Stimulated activated CD4-positive, alpha-beta T cell treated with anti-CD3 and anti-CD28 coated beads, Interleukin-15, amount 100 ng/mL, for 24 hours (primary cell): ENCODE measurements at places on chromosomes 12 and 14.

DNA sequence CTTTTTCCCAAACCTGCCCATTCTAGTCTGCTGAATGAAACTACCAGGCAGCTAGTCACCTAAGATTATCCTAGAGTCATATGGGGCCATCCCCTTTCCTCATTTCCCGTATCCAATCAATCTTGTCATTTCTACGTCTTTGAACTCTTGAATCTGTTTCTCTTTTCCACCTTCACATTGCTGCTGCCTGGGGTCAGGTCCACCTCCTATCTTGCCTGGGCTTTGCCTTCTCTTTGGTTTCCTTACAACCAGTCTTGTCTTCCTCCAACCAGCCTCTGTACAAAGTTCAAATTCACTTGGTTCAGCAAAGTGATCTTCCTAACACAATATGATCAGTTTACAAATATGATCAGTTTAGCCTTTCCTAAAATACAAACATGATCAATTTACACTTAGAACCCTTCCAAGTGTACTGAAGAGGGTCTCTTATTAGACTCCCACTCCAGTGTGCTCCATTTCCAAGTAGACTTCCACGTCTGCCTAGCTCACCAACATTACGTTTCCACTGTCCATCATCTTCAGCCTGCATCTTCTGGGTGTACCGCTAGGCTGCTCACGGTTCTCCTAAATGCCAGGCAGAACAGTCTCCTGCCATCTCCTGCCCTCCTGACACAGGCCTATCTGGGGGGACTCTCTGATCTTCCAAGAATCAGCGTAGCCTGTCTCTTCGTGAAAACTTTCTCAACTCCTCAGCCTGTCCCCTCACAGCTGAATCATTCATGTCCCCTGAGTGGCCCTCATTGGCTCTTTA is 4.1 kb upstream of the ACVR1B start:
- no peak for DNase-seq

GRCh38 chr12:116600959-116601918 is 42.1 kb downstream of the MAP1LC3B2 start:
- DNase-seq, result peak; percentile 23

GRCh38 chr12:66799551-66799950 is 120.7 kb upstream of the GRIP1 start:
- DNase-seq, result no peak

GRCh38 chr12:112175361-112176155 is 50.2 kb downstream of the TRAFD1 start:
- DNase-seq, result no peak

DNA sequence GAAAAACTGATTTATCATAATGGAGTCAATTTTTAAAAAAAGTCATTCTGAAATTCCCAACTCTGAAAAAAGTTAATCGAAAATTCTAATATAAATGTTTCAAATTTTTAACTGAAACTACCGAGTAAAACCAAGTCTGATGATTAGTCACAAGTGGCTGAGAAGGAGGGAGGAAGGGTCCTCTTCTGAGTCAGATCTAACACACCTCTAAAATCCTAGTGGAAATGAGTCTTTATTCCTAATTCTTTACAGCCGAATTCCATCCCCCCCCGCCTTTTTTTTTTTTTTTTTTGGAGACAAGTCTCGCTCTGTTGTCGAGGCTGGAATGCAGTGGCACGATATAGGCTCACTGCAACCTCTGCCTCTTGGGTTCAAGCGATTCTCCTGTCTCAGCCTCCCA is 37.9 kb downstream of the RAD9B start:
- no peak for DNase-seq

GRCh38 chr14:51295646-51296263 is 55.7 kb downstream of the TMX1 start:
- DNase-seq, result no peak

- DNase-seq, result no peak
These were observed 101.7 kb downstream of the CIT start for GRCh38 chr12:119775246-119775895.

GRCh38 chr12:28110329-28110728 is 79.9 kb upstream of the CCDC91 start:
- DNase-seq, result no peak

GRCh38 chr14:22559041-22559440 is 30.0 kb downstream of the DAD1 start:
- no peak for DNase-seq

GRCh38 chr14:38207377-38207735 is 348 bp upstream of the SSTR1 start:
- no peak for DNase-seq

GRCh38 chr14:68349900-68350629 is 442.8 kb downstream of the ZFP36L1 start:
- DNase-seq, result no peak

DNA sequence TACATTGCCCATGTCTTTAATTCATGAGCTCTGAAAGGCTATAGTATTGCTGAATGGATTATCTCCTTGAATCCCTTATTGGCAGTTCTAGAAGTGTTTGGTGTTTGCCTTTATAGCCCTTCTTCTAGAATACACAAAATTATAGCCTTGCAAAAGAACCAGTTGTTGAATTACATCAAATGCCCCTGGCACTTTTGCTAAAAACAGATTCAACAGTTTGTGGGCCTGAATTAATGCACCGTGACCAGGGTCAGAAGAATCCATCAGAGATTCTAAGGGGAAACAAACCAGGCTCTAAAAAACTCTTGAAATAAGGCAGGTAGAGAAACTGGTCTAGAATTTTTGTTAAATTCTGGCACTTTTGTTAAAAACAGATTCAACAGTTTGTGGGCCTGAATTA is 197.8 kb downstream of the SOX5 start:
- DNase-seq, result no peak

DNA sequence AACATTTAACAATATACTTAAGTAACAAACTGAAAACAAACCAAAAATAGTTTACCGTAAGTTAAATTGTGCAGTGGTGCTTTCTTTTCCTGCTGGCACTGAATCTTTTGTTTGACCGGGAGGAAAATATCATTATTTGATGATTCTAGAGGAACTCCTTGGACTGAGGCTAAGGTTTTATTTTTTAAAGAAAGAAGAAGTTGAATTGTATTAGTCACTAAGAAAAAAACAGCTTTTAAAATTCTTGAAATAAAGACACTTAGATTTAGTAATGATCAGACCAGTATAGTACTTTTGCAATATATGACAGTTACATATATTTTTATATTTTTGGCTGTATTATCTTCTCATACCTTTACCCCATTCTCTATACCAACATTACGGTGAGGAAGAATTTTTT is 10.3 kb downstream of the MIS18BP1 start:
- no peak for DNase-seq

DNA sequence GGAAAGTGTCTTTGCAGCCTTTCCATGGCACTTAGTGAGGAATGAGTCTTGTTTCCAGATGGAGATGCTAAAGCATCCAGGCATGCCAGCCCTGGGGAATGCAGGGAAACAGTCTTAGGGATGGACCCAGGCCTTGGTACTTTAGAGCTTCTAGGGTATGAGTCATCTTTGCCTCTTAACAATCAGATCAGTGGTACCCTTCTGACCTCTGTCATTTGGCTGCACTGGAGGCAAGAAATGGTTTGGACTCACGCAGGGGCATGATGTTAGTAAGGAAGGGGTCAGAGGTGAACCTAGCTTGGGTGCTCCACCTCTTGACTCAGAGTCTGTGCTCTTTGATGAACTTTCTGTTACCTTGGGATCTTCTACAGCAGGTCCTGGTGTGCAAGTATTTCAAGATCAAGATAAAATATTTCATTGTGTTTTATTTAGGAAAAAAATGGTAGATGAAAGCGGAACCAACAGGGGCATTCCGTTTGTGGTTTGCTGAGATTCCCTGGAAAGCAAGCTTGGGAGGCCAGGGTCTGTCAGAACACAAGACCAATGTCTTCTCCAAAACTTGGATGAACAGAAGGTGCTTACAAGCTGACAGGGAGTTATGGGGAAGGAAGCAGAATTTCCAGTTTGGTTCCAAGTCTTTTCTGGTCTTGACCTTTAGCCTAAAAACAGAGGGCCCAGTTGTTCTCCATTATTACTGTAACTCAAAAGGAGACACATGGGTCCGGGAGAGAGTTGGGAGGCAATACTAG is 216.2 kb downstream of the ZFP36L1 start:
- no peak for DNase-seq

GRCh38 chr14:76421662-76422061 is 45.7 kb downstream of the ESRRB start:
- DNase-seq, result no peak

- DNase-seq, result no peak
These were observed 494.8 kb downstream of the NELL2 start for GRCh38 chr12:44381341-44381740.
